GM12891 (cell line): ENCODE measurements at places on chromosomes 5 and 9.
A peak's percentile ranks its signal among the peaks of the same experiment; 100 is the strongest.

GRCh38 chr9:76658510-76659231 lies 105.6 kb upstream of the PCA3 start:
- no peak for DNase-seq

DNA sequence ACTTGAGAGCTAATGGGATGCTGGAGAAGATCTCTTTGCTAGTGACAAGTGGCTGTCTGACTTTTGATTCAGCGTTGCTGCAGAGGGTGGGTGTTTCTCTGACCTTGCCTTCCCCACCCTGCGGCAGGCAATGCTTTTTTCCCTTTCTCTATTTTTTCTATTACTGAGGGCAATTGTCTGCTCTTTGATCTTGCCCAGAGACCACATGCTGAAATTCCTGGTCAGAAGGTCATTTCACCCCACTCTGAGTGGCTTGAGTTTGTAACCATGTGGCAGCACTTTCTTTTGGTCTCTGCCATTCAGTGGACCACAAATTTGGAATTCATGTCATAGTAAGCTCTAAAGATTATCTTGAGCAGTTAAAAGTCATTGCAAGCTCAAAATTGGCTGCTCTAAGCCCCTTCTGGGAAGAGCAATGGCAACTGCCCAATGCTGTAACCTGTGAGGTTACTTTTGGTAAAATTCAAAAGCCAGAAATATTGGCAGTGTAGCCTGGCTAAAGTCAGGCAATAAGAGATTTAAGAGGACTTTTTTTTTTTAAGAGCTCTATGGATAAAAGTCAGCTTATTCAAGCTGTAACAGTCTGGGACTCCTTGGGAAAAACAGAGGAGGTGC lies 30.4 kb upstream of the MTMR12 start:
- no peak for DNase-seq

DNA sequence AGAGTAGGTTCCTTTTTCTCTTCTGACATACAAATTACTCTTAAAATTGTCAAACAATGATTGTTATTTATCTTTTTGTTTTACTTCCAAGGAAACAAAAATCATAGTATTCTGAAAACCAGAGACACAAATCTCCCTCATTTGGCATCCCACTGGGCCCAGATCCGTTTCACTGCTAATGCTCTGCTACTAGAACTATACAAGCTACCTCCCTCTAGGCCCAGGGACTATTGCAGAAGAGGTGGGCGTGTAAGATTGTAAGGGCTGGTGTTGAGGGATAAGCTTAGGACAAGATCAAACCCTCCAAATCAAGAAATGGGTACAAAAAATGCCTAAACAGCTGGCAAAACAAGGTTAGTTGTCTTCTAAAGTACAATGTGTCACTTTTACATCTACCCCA lies 928.9 kb upstream of the CDH10 start:
- no peak for DNase-seq

DNA sequence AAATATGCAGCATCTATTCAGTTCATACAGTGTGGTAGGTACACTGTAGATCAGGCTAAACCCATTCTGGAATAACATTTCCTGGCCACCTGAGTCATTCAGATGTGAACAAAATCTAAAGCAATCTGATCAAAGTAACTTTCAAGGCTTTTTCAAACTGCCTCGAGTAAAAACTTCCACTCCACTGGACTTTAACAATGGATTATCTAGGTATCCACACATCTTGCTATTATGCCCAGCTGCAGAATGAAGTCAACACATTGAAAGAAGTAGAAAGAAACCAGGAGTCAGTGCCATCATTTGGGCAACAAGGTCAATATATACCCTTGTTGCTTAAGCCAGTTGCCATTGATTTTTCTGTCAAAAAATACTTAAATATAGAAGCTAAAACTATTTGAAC lies 1352.6 kb upstream of the NUDT12 start:
- no peak for DNase-seq

DNA sequence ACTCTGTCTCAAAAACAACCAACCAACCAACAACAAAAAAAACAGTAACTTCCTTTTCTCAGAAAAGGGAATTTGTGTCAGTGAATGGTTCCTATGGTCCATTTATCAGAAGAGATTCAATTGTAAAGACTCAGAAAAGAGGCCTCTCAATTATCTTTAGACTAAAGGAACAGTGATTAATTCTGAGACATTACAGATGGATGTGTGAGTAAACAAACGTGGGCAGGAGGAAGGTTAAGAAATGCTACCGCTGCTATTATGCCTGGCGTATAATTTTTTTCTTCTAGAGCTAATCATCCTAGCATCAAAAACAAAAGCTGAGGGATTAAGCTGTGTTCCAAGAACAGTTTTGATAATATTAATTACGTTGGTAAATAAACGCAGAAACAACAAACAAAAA lies 52.9 kb upstream of the JMY start:
- DNase-seq, result no peak

- no peak for DNase-seq
Observed at GRCh38 chr5:58844395-58844794, 261.5 kb downstream of the RAB3C start.

DNA sequence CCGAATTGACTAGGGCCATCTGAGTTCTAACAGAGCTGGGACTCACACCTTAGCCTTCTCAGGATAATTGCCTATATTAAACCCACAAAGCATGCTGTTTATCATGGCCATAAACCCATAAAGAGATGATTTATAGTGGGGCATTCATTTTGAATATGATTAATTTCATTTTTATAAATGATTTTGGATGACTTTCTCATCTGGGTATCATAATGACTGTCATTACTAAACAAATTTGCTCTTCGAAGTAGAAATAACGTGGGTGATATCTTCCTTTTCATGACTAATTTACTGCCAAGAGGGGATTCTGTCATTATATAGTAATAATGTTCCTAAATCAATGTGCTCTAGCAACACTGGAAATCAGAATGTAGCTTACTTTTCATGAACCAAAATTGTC lies 498.2 kb downstream of the CDH12 start:
- DNase-seq, result no peak

- DNase-seq, result no peak
Observed at GRCh38 chr5:95782181-95782580, 40.3 kb downstream of the GLRX start.

- no peak for DNase-seq
Observed at GRCh38 chr5:161846746-161847145, 1.2 kb upstream of the GABRA1 start.

DNA sequence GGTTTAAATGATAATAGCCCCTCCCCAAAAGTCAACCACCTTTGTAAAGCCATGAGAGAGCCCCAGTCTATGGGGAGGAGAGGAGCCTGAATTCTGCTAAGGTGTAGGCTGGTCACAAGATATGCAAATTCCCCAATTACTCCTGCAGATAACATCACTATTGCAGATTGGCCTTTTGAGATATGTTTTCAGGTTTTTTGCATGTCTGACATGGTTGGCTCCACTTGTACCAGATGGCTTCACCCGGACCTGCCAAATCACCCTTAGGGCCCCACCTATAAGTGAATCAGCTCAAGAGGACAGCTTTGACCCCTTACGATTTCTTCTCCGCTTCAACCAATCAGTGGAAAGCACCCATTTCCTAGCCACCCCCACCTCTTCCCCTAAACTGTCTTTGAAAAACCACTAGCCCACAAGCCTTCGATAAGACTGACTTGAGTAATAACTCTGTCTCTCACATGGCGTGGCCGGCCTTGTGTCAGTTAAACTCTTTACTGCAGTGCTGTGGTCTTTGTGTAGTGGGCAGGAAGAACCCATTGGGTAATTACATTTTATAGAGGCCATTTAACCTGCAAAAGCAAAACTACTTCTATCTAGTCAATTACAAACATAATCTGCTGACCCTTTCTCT lies 69.7 kb downstream of the PRLR start:
- no peak for DNase-seq

GRCh38 chr9:130755377-130756007 lies 61.9 kb downstream of the EXOSC2 start:
- DNase-seq, result no peak

DNA sequence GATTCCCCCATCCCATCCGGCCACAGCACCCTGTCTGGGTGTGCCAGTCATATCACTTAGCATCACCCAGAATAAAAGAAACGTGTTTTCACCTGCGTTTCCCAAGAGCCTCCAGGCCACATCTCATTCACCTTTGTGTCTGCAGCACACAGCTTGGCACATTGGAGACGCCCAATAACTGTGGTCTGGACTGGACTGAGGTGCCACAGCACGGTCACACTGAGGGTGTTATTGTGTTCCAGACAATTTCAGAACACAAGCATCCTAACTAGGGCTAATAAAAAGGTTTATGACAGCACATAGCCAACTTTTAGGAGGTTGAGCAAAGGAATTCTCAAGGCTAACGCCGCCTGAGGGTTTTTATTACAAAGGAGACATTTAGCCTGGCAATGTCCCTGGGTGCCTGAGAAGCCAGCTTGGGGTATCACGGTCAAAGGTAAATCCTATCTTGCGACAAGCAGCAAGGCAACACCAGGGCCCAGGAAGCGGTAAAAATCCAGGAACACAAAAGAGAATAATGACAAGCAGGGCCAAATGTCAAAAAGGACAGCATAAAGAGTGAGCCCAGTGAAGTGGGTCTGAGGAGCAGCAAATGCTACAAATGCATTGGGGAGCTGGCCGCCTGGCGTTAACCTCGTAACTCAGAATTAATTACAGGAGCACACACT lies 3.4 kb downstream of the EPB41L4B start:
- no peak for DNase-seq

DNA sequence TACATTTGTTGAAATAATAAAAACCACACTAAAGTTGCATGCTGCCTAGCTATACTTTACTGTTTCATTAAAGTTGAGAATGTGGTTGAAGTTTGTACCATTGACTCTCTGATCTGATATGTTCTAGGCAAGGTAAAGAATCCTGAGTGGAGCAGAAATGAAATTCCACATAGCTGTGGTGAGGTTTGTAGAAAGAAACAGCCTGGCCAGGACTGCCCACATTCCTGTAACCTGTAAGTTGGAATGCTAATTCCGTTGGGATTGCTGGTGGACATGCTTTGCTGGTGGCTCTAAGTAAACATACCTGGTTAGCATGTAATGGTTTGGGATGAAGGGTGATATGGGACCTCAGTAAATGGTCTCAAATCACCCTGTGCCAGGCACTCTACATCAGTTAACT lies 16.8 kb downstream of the NFX1 start:
- DNase-seq, result no peak

DNA sequence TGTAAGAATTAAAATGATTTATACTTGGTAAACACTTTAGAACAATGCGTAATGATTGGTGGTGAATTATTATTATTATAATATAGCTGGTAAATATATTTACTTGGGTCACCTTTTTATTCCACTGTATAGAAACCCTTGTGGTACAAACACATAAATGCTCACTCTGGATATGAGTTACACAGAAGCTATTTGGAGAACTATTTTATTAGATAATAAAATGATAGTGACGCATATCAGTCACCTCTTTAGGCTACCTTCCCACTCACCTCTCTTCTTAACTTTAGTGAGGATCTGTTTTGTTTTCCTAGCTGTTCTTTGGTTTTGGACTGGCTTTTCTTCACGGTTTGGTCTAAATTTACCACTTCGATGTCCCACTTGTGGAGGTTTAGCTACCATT lies 537.8 kb upstream of the DAP start:
- DNase-seq, result no peak

- no peak for DNase-seq
Observed at GRCh38 chr5:93385655-93386054, 195.4 kb downstream of the NR2F1-AS1 start.

GRCh38 chr9:131999692-132000551 lies 79.7 kb downstream of the MED27 start:
- no peak for DNase-seq

GRCh38 chr5:179187229-179187678 lies 127.1 kb downstream of the ZNF354C start:
- DNase-seq, result no peak

GRCh38 chr5:17315710-17316221 lies 98.3 kb downstream of the BASP1 start:
- DNase-seq, result no peak

- peak; percentile 90 for DNase-seq
Observed at GRCh38 chr5:139651853-139652787, 4.0 kb downstream of the CXXC5 start.

- no peak for DNase-seq
Observed at GRCh38 chr9:113828221-113828620, 47.9 kb upstream of the ZNF618 start.

GRCh38 chr9:76459694-76460635 lies 983 bp downstream of the GCNT1 start:
- DNase-seq, result no peak

DNA sequence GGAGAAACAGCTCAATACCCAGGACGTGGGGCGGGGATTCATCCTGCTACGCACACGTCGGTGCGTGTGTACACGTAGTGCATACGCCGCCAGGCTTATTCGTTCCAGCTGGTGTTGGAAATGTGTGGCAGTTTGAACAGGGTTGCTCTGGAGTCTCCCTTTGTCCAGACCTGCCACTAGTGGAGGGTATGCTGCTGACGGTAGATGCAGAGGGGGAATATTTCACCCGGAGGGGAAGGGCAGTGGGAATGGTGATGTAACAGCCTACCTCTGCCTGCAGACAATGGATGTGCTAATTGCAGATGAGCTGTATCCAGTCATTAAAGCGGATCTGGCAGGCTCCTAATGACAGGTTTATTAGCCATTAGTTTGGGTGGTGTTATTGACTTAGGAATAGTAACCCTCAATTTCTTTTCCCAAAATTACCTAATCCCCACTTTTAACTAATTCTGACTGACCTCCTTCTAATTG lies 142.7 kb downstream of the PAX5 start:
- DNase-seq, result no peak

GRCh38 chr5:82694711-82695285 lies 382.4 kb downstream of the TMEM167A start:
- no peak for DNase-seq

- DNase-seq, result no peak
Observed at GRCh38 chr9:122179690-122180074, 20.0 kb downstream of the MORN5 start.

DNA sequence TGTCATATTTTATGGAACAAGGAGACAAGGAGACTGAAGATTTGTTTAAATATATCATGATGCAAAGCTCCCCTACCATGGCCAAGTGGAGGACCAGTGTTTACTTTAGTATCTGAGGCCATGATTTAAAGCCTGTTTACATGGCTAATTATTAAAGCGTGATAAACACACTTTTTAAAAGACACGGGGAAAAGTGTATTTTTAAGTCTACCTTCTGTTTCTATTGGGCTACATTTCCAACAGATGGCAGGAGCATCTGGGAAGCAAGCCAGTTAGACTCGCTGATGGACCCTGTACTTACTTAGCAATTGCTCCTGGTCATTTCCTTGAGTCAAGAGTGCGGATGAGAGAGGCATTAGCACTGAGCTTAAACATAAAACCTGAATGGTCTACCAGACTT lies 480.3 kb upstream of the SEMA6A start:
- no peak for DNase-seq

GRCh38 chr5:172849606-172850453 lies 15.8 kb downstream of the ERGIC1 start:
- no peak for DNase-seq

DNA sequence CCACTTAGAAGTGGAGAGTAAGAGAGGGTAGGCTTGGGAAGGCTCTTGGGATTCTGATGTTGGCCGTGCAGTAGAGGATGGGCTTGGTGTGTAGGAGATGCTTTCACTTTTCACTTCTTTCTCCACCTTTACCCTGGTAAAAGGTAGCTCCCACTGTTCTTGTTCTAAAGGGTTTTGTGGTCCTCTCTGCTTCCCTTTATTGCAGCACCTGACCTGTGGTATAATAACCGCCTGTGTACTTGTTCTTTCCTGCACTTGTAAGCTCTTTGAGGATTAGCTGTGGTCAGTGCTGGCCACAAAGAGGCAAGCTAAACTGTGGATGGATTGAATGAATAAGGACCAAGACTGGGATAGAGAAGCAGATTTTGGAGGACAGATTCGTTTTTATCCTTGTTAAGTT lies 25.2 kb downstream of the KDM4C start:
- DNase-seq, result no peak
